Pancreas (tissue), 10 donors: ENCODE measurements at places on chromosomes 12 and 14. TPM values are rescaled to one million over a fixed set of nuclear protein-coding genes. Genes with fewer than 3 reads are reported as not detected.

PMEL gene
- polyA plus RNA-seq = 3.5 TPM

SLC5A8 gene
- 0.07 TPM for polyA plus RNA-seq

NUP37 gene
- 4.9 TPM for polyA plus RNA-seq

SIX1 gene
- polyA plus RNA-seq = not detected

PPP4R4 gene
- polyA plus RNA-seq = 0.19 TPM

GRCh38 chr14:31025367-31026076, at the start of gene AP4S1:
TSS of gene AP4S1 (plus strand) at chr14:31025649. CDS start at chr14:31066197, 40,548 bp downstream.
- peak within 1 kb of the TSS; percentile 98 for H3K27ac ChIP-seq
- peak; percentile 41 for DNase-seq
- H3K27me3 ChIP-seq = no peaks in the 10 kb centered on the region
- H3K4me1 ChIP-seq = peaks cover 17% of the 10 kb centered on the region
- peak within 1 kb of the TSS; percentile 94 for H3K4me3 ChIP-seq
- no peaks in the 10 kb centered on the region for H3K36me3 ChIP-seq

DNA sequence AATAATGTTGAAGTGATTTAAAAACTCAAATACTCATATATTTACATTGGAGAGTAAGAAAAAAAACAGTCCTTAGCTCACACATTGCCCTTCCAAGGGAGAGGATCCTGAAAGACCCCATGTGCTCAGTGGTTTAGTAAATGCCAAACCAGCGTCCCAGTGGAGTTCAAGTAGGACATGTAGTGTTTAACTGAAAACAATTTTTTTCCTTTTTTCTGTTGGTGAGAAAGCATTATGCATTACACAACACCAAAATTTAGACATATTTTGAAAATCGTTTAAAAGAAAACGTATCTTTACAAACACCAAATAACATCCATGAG, 33.6 kb downstream of the UBR7 start:
- no peak for DNase-seq
- H3K27me3 ChIP-seq = no peaks in the 10 kb centered on the region
- no peaks in the 10 kb centered on the region for H3K4me1 ChIP-seq
- H3K4me3 ChIP-seq = no peak overlapping the region
- H3K36me3 ChIP-seq = peaks cover 31% of the 10 kb centered on the region
- no peak overlapping the region for H3K27ac ChIP-seq

DNA sequence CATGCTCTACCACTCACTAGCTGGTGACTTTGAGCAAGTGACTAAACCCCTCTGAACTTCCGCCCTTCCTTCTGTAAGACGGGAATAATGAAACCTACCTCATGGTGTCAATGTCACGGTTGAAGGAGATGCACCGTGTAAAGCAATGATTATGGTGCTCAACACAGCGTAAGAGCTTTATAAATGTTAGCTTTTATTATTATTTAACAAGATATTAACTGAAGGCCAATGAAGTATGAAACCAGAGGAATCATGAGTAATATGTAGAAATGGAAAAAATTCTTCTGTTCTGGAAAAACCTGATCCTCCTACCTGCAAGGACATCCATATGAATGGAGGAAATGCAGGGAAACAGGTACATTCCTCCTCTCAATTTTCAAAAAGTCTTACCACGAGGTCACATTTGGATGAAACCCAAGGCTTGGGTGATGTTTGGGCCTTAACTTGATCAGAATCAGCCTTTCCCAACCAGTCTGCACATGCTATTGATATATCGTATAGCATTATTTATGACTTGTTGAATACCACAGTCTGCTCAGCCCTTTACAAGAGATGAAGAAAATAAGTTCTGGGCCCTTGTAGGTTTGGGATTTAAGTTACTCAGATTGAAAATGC, 166.8 kb upstream of the TBX3 start:
- H3K27me3 ChIP-seq = no peaks in the 10 kb centered on the region
- H3K4me1 ChIP-seq = no peaks in the 10 kb centered on the region
- H3K27ac ChIP-seq = no peak overlapping the region

DNA sequence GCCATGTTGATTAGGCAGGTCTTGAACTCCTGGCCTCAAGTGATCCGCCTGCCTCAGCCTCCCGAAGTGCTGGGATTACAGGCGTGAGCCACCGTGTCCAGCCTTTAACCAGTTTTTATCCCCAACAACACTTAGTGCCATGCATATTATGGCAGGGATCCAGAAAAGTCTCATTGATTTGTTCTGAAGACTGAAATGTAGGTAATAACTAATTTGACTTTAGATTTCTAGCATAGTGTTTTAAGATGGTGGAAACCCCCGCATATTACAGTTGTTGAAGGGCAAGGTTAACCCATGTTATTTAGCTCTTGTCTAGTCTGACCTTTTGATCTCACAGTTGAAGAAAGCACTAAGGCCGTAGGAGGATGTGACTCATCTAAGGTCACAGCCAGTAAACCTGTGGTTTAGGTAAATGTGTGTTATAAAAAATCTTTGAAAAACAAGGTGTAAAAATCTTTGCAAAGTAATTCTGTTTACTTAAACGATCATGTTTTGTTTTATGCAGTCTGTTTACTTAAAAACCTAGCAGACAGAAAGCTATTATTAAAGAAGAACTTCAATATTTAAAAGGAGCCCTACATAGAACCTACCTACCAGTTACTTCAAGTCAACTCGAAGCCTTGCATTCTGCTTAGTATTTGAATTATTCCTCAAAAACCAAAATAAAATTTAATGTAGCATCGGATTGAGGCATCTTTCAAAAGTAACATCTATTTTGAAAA, 24.8 kb downstream of the BICDL1 start:
- no peak overlapping the region for H3K27ac ChIP-seq
- H3K4me3 ChIP-seq = no peak overlapping the region
- H3K4me1 ChIP-seq = no peaks in the 10 kb centered on the region
- no peaks in the 10 kb centered on the region for H3K36me3 ChIP-seq

GRCh38 chr14:98607341-98607910, 664.6 kb downstream of the BCL11B start:
- H3K27me3 ChIP-seq = no peaks in the 10 kb centered on the region
- H3K4me1 ChIP-seq = no peaks in the 10 kb centered on the region
- no peak for DNase-seq
- H3K4me3 ChIP-seq = no peak overlapping the region
- H3K36me3 ChIP-seq = no peaks in the 10 kb centered on the region

GRCh38 chr12:71558445-71558844, 105.2 kb downstream of the ZFC3H1 start:
- H3K27me3 ChIP-seq = no peaks in the 10 kb centered on the region
- no peak overlapping the region for H3K4me3 ChIP-seq
- DNase-seq = no peak
- no peaks in the 10 kb centered on the region for H3K36me3 ChIP-seq

DNA sequence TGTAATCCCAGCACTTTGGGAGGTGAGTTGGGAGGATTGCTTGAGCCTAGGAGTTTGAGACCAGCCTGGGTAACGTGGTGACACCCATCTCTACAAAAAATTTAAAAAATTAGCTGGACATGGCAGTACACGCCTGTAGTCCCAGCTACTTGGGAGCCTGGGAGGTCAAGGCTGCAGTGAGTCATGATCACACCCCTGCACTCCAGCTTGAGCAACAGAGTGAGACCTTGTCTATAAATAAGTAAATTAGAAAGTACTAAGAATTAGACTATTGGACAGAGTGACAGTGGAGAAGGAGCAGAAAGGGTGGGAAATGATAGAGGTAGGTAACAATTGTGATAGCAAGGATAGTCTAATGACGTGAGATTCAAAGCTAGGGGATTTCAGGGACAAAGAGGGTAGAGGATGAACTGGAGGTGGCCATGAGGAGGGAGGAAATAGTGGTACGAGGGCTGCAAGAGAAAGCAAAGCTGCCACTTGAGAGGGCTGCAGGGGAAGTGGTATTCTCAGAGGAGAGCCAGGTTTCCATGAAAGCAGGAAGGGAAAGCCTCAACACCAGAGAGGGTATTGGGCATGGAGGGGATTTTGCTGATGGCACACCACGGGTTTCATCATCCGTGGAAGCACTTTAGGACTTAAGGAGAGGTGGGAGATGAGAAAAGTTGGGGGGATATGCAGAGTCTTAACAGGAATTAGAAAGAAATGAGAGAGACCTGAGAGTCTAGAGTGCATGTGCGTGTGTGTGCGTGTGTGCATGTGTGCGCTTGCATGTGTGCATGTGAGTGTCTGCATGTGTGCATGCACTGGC, 85.6 kb downstream of the SYNE2 start:
- no peaks in the 10 kb centered on the region for H3K4me1 ChIP-seq
- no peaks in the 10 kb centered on the region for H3K27me3 ChIP-seq
- DNase-seq = no peak
- H3K36me3 ChIP-seq = peaks cover 5% of the 10 kb centered on the region

GRCh38 chr12:128840862-128841468, 12.3 kb upstream of the GLT1D1 start:
- H3K4me3 ChIP-seq = no peak overlapping the region
- no peaks in the 10 kb centered on the region for H3K4me1 ChIP-seq
- H3K36me3 ChIP-seq = no peaks in the 10 kb centered on the region
- no peaks in the 10 kb centered on the region for H3K27me3 ChIP-seq

DNA sequence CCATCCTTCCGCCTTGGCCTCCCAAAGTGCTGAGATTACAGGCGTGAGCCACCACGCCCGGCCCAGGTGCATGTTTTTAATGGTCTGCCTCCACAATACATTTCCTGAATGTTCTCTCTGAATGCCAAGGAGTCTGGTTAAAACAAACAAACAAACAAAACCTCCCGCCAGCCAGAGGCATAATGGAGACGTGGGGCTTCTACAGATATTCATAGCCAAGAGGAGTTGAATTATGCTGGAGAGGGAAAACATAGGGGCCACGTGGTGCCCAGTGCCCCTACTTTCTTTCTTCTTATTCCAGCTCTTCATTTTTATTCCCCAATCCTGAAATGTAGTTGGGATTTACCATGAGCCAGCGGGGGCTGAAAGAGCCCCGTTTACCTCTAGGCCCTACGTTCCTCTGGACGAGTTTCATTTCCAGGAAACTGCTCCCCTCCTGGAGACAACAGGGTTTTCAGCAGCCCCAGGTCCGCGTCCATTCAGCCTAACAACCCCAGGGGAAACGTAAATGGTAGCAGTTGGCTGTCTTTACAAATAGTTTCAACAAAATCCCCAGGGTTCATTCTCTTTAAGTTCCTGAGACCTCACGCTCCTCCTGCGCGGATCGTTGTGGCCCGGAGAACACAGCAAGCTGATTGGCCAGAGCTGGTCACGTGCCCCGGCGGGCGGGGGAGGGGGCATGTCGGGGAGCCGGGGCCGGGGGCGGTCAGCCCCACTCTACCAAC, 108.5 kb upstream of the ESRRB start:
- peak; percentile 84 for DNase-seq
- peak overlapping the region; percentile 30 for H3K27ac ChIP-seq
- H3K27me3 ChIP-seq = no peaks in the 10 kb centered on the region
- no peaks in the 10 kb centered on the region for H3K4me1 ChIP-seq
- no peaks in the 10 kb centered on the region for H3K36me3 ChIP-seq
- H3K4me3 ChIP-seq = peak overlapping the region; percentile 18

DNA sequence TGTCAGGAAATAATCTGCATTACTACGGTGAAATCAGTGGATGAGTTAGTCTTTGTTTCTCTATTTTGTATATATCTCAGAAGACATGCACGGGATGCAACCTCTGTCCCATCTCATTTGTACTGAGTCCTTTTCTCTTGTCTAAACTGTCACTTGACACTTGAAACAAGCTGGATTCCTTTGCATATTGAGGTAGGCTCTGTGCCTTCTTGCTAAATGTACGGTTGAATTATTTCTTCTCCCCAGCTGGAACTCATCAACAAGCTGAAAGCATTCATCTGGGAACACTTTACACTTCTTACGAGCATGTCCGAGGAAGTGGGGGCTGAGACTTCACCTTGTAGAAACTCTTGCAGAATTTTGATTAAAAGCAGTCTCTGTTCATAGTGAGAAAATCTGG, 119.5 kb downstream of the VEZT start:
- H3K27ac ChIP-seq = no peak overlapping the region
- DNase-seq = no peak
- H3K4me3 ChIP-seq = no peak overlapping the region
- no peaks in the 10 kb centered on the region for H3K27me3 ChIP-seq
- H3K36me3 ChIP-seq = no peaks in the 10 kb centered on the region
